B cell (primary cell): ENCODE measurements at places on chromosomes 3 and 15. TPM values are rescaled to one million over a fixed set of nuclear protein-coding genes. Genes with fewer than 3 reads are reported as not detected.

- DNase-seq: peak; percentile 64
Observed at GRCh38 chr3:15361494-15362214, 29.3 kb upstream of the SH3BP5 start.

GRCh38 chr3:20074226-20075063 lies 34.2 kb downstream of the KAT2B start:
- DNase-seq: no peak

The SLCO3A1 gene
- total RNA-seq: 0.99 and 1.00 TPM in 2 replicates

The FBXO40 gene
- not detected in 2 replicates for total RNA-seq

The MST1R gene
- total RNA-seq: 2.4 and 2.8 TPM in 2 replicates

The PIF1 gene
- total RNA-seq: 2.0 and 2.8 TPM in 2 replicates

The BNC1 gene
- not detected in 2 replicates for total RNA-seq

The RYR3 gene
- total RNA-seq: not detected in 2 replicates
